ENCODE measurements at places on chromosomes 13 and 19.
A peak's percentile ranks its signal among the peaks of the same experiment; 100 is the strongest.

DNA sequence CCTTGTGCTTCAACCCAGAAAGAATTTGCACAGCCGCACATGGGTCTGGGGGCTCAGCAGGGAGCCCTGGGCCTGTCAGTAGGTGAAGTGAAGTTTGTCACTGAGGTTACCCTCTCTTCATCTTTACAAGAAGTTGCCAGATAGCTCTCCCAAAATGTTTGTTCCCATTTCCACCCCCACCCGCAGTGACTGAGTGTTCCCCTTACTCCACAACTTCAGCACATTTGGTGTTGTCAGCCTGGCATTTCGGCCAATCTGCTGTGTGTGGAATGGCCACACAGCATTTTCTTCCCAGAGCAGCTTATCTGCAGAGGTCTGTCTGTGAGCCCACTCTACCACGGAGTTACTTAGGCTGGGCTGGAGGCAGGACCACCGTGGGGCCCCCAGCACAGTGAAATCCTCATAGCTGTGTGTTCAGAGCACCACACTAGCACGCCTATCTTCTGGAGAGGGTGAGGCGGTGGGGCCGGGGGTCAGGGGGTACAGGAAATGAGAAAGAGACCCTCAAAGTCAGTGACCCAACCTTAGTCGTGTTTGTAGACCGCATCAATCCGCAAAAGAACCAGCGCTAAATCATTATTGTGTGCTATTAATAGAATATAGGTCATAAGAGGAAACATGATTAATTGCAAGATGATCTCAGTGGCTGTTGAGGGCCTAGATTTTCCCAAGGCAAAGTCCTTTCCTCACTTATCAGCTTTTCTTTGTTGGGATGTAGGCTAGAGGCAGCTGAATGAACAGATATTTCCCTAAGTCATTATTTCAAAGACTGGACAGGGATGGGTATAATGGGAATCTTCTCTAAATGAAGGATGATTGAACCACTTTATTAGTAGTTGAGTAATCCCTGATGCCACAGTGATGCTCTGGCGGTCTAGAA is 116.0 kb downstream of the SIPA1L3 start:
- no peak for DNase-seq

- no peak for DNase-seq
Measured at GRCh38 chr19:47229676-47230053, 1.3 kb downstream of the BBC3 start.

DNA sequence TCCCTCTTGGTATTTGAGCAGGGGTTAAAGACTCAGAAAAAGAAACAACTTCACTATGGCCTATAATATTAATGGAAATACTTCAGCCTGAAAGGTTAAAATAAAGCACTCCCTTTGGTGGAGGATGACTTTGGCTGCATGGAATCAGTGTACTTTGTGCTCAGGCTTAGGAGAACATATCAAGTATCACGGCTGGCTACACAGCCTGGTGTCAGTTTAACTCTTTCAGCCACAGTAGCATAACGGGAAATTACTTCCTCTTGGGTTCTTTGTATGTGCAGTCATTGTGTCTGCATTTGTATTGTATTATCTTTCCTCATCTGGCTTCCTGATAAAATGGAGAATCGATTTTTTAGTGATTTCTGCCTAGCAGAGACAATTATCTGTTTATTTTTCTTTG is 239.0 kb downstream of the GGACT start:
- DNase-seq, result no peak

- DNase-seq, result no peak
Measured at GRCh38 chr13:112877066-112877465, 91.9 kb upstream of the MCF2L start.

DNA sequence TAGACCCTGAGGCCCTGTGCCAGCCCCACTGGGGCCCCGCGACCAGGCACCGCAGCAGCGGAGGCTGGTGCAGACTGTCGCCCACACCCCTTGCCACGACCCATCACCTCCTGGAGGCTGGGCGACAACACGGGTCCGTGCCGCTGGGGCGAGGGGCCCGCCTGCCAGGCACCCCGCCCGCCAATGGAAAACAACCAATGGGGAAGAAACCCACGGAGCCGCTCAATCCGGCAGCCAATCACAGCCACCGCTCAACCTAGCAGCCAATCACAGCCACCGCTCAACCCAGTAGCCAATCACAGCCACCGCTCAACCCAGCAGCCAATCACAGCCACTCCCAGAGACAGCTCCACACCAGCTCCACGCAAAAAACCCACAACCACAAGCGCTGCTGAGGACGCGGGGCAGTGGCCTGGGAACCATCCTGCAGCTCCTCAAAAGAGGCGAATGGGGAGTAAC is 29.7 kb downstream of the GPX4 start:
- DNase-seq, result no peak

DNA sequence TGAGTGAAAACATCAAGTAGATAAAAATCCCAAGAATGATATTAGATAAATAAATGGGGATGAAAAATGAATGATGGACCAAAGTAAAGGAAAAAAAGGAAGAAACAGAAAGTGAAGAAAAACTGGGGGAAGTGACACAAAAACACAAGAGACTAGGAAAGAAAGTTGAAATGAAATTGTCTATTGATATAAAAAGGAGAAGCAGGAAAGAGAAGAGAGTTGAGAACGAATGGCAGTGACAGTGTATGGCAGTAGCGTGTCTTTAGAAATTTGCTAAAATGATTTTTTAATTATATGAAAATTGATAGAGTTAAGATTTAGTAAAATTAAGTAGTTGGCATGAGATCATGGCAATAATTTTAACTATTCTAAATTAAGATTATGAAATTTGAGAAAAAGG is 36.3 kb upstream of the SGCG start:
- DNase-seq, result no peak

DNA sequence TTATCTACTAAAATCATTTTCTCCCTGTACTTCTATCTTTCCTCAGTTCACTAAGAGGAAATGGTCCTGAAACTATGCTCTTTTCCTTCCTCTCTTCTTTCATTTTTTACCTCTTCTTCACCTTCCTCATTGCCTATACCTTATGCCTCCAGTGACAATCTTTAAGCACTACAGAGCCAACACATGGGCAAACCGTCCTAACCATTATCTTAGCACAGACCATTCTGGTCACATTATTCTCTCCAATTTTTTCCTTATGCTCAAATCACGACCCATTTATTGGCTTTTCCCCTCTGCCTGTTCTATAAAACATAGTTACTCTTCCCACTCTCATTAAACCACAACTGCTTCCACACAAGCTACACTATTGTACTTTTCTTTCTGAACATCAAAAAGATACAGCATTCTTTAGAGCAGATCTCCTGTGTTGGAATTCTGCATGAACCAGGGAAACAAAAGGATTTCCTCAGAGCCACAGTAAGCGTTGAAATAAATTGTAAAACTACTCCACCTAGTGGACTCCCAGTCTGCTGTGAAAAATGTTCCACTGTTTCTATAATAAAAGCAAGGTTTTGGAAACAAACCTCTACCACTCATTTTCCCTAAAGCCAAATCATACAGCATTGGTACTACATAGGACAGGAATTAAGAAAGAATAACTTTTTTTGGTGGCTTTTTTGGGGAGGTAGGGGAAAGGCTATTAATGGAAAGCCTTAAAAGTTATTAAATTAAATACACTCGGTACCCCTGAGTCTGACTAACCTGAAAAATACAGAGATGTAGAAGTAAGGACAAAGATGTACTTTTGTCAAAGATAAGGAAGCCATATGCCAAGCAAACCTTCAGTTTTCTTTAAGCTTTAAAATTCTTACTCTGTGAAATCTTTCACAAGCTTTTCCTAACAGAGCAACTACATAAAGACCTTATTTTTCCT is 19.5 kb downstream of the NUFIP1 start:
- peak; percentile 37 for DNase-seq

DNA sequence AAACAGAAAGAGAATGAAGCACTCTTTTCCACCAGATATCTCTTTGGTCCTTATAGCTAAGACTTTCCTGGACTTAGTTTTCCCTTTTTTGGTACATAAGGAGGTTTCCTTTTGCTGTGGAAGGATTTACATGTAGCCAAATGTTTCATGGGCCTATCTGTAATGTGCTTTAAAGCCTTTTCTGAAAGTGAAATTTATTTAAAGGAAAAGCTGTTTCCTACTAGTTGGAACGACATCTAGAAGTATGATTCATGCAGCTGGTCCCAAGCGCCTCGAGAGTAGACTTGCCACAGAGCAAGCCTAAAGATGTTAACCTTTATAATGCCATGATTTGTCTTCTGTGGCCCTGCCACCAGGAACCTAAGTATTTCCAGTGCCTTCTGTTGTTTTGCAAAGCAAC is 390.3 kb downstream of the DLEU7 start:
- no peak for DNase-seq

DNA sequence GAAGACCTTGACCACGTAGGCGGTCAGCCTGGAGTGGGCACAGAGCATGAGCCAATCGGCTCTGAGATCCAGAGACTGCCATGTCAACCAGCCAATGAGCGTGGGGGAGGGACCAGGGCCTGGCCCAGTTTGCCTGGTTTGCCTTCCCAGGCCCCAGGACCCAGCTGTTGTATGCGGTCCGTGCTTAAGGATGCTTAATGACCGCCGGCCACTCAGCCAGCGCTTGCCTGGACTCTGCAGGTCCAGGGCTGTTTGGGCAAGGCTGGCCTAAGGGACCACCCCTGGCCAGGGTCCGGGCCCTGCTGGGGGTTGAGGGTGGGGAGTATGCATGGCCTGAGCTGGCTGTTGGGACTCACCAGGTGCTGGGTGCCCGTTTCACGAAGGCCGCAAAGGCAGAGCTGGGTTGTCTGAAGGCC is 23.1 kb upstream of the TNFSF14 start:
- no peak for DNase-seq

- no peak for DNase-seq
Measured at GRCh38 chr13:98892821-98893220, 85.0 kb downstream of the DOCK9 start.

DNA sequence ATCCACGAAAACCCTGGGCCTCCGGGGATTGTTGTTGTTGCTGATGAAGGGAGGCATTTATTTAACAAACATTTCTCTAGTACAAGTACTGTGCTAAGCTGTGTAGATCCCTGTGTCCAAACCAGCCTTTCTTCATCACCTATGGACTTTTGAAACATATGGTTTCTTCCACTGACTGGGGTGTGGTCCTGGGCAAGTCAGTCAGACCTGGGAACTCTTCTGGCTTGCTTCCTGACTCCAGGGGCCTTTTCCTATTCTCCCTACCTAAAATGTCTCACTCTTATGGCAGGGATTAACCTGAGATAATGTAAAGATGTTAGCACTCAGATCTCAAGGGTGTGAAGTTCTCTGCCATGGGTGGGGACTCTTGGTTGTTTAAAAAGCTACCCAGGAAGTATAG is 46.8 kb downstream of the EFNB2 start:
- no peak for DNase-seq

DNA sequence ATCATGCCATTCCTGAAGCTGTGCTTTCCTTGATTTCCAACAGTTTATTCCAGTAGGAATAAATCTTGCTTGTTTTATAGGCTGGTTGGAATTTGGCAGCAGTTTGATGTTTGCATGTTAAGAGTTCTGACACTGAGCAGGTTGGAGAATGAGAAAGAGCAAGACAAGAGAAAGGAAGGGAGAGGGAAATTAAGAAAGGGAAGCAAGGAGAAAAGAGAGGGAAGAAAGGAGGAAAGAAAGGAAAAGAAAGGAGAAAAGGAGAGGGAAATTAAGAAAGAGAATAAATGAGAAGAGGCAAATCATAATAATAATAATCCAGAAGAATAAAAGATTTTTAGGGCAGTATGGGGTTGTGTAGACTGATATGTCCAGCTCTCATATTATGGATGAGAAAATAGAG is 28.4 kb upstream of the UQCRFS1 start:
- no peak for DNase-seq
